Bone marrow (tissue), 2 donors: ENCODE measurements at places on chromosomes 7 and 10.

DNA sequence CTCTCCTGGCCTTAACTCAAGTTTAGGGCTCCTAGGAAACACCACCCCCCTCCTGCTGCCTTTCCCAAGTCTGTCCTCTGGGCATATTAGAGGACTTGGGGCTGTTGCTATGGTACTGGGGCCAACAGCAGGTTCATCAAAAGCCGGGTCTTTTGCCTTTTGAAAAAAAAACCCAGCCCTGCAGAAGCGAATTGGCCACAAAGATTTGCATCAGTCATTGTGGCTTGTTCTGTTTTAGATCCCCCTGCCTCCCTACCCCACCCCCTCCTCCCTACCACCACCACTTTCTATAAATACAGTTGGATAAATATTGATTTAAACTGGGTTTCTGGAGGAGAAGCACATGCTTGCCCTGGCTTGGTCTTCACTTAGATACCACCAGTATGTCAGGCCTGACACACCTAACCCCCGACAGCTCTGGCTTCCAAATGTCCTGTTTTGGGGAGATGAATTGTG is 7.0 kb downstream of the MXI1 start:
- DNase-seq, result no peak

- no peak for DNase-seq
Measured at GRCh38 chr10:6048281-6049030, 13.7 kb downstream of the IL2RA start.

GRCh38 chr10:11345224-11346054 is 266.0 kb downstream of the USP6NL start:
- DNase-seq, result no peak

- DNase-seq, result no peak
Measured at GRCh38 chr7:1030444-1031070, 13.8 kb upstream of the GPR146 start.

DNA sequence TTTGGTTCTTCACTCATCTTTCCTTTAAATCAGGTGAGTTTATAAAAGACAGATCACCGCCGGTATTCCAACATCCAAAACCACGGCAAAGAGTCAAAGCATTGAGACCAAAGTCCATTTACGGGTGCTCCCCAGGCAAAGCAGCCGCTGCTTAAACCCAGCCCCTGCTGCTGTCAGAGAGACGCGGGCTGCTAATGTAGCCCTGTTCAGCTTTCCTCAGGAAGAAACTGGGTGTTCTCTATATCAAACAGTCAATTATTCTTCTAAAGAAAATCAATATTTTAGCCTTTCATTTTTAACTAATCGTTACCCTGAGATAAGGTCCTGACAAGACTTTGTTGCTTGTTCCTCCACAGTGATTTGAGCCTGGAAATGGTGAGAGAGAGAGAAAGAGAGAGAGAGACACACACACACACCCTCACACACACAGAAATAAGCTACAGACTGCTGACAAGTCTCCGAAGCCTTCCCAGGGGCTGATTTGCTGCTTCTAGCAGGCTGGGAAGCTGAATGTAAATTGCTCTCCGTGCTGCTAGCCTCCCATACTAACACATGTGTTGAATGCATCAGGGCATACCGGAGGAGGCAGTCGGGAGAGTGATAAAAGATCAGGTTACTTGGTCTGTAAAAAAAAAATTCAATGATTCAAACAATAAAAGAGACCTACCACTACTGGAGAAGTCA is 183.0 kb upstream of the ANK3 start:
- DNase-seq, result no peak

DNA sequence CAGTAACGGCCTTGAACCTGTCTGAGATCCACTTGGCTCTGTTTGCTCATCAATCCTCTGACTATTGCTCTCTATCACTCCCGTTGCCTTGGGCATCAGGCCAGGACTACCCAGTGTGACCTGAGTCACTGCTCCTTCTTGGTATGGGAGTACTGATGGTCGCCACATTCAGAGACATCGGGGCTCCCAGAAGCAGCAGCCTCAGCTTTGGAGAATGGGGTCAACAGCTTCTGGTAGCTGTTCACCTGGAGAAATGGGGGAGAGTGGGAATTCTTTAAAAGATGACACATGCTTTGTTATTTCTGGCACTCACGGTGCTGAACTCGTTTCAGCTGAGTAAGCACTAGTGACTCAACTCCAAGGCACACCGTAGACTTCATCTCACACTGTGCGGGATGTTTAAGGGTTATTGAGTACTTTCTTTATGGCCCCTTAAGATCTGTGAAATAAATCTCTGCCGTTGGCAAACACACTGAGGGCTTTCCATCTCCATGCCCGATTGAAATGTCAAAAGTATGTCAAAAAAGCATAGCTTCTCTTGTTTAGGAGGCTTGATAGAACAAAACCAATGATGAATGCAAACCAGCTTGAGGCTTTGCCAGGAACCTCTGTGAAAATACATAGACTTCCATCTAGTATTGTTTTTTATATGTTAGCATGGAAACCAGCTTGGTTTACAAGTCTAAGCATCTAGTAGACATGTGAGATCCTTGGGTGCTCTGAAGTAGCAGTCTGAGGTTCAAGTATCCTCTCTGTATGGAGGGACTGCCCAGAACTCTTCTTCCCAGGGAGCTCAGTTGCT is 333.1 kb downstream of the CXCL12 start:
- no peak for DNase-seq

DNA sequence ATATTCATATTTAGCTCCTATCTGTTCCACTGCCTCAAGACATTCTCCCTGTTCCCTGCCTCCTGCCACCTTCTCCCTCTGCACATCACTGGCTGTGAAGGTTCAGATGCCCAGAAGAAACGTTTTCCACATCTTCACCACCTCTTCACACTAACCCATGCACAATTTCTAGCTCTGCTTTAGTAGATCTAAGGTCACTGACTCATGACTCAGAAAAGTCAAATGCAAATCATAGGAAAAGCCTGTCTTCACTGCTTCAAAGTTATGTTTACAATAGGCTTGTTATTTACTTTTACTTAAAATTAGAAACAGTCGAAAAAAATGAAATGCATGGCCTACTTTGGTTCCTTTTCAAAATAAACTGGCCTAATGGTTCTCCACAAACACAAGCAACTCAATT is 2.5 kb downstream of the SCRN1 start:
- DNase-seq, result no peak

DNA sequence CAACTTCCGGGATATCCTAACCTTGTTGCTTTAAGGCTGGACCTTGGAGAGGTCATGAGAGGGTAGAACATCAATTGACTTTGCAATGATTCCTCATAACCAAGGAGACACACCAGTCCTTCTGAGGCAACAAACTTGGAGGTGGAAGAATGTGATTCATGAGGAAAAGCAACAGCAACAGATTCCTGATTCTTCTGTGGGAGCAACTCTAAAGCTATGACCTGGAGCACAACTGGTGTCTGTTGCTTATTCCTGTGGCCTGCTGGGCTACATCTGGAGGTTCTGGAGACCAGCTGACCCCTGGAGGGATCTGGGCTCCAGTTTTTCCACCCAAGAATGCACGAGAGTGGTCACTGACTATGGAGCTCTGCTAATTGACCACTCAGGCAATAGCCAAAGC is 116.6 kb downstream of the CREB5 start:
- no peak for DNase-seq

GRCh38 chr7:158740657-158741293 is 36.2 kb upstream of the NCAPG2 start:
- no peak for DNase-seq

GRCh38 chr7:130917669-130918128 is 183.7 kb upstream of the KLF14 start:
- no peak for DNase-seq

DNA sequence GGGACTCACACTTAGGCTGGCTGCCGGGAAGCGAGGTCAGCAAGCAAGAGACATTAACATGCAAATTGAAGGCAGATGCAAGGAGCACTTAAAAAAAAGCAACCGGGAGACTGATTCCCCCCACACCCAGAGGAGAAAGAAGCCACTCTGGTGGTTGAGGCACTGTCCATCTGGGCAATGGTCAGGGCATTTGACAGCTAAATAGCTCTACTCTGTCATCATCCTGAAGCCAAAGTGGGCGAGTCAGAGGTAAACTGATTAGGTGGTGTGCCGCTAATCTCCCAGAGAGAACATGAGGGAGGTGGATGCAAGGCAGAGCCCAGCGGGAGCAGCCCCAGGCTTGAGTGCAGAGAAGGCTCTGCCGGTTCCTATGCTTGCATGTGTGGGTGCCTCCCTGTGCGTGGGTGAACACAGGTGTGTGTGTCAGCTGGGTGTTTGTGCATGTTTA is 100.6 kb downstream of the PLXNA4 start:
- DNase-seq, result no peak

- DNase-seq, result no peak
Measured at GRCh38 chr10:77644557-77645243, 7.1 kb upstream of the KCNMA1 start.

- no peak for DNase-seq
Measured at GRCh38 chr7:116177009-116177408, 33.3 kb upstream of the TES start.

GRCh38 chr10:61451357-61451756 is 1.8 kb downstream of the TMEM26 start:
- no peak for DNase-seq

DNA sequence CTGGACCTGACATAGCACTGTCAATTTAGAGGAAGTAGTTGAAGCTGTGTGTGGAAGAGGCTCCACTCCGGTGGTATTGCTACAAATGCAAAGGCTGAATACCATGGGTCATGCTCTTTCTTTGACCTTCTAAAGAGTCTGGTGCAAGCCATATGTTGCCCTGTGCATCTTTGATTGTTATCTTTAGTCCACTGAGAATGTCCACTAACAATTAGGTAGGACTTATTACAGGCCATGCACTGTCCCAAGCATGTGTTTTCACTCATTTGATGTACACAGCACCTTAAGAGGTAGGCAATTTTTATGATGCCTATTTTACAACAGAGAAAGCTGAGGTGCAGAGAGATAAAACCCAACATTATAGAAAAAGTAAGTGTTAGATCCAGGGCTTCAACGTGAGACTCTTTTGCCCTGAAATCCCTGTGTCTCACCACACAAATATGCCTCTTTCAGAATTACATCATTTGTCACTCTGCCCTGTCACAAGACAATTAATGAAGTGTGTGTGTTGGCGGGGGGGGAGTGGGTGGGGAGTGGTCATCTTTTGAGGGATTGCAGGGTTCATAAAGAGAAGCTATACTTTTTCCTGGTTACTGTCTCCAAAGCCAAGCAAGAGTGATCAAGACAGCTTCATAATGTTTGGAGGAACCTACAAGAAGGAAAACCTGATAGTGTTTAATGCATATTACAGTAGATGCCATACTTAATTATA is 637.6 kb upstream of the IGFBP3 start:
- no peak for DNase-seq

DNA sequence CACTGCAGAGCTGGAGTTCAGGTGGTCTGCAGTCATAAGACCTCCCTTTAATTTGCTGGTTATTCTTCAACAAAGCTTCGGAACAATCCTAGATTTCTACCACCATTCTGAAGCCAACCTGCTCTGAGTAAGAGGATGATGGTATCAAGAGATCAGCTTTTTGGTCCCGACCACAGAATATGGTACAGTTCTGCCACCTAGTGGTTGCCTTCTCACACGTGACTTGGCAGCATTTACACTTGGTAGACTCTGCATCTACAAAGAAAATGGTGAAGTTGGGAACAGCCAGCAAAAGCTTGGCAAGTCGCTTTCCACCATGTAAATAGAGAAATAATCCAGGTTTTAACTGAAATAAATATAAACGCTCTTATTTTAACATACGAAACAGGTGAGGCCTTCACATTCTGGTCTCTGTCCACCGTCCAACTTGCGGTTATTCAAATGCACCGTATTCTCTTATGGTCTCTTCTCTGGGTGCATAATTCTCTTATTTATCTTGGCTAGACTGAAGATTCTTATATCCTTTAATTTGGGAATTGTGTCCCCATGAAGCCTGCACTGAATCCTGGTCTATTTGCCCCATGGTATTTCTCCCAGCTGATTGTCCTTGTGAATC is 173.9 kb upstream of the GRM3 start:
- DNase-seq, result no peak

- DNase-seq, result no peak
Measured at GRCh38 chr7:27576360-27576944, 86.2 kb downstream of the HIBADH start.

DNA sequence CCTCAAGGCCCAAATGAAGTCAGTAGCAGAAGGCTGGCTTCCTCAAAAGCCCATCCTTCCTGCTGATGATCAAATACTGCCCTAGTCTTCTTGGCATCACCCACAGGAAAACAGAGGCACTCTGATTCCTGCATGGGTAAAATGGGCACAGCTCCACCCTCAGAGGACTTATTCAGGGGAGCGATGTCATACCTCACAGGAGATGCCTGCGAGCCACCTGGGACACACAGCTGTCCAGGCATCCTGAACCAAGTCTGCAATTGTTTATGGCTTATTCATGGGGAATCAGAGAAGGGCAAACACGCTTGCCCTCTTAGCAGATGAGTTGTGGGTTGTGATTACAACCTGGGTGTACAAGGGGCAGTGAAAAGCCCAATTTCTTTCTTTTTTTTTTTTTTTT is 22.0 kb upstream of the LMTK2 start:
- no peak for DNase-seq

DNA sequence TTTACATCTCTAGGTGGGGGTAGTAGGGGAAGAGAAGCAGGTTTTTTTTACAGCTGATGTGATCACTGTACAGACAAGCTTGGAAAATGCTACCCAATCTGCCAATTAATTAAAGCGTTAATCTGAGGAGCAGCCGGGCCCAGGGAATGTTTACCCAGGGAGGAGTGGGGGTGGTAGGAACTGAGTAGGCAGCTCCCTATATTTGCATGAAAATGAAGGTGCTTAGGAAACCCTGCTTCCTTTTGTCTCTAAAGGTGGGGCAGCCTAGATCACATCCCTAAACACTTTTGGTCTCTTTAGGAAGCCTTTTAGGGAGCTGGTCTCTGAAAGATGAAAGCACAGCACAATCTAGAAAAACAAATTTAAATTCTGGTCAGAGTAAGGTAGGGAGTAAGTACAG is 53.0 kb upstream of the NFKB2 start:
- DNase-seq, result no peak

GRCh38 chr7:107613439-107613838 is 33.4 kb downstream of the BCAP29 start:
- no peak for DNase-seq

DNA sequence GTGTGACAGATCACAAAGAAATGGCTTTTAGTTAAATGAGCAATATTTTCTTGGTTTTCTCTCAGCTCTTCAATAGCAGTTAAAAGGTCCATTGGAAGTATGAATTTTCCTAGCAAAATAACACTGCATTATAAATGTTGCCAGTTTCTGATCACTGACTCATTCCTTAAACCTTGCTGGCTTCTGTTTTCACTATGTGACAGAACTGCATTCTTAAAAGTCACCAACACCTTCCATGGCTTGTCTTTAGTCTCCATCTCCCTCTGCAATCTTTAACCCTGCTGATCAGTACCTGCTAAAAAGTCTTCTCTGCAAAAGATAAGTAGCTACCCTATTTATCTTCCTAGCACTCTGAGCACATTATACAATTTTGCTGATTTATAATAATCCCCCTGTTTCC is 405.0 kb upstream of the LRRN3 start:
- no peak for DNase-seq

GRCh38 chr7:11702938-11703337 is 129.1 kb downstream of the THSD7A start:
- DNase-seq, result no peak

- no peak for DNase-seq
Measured at GRCh38 chr7:44595934-44596635, 10.3 kb upstream of the OGDH start.

- no peak for DNase-seq
Measured at GRCh38 chr10:130177250-130177649, 41.1 kb downstream of the GLRX3 start.

GRCh38 chr7:156610130-156610529 is 30.4 kb upstream of the RNF32 start:
- DNase-seq, result no peak
